ENCODE measurements at places on chromosomes 3 and 15.

- no peak overlapping the region for H3K27ac ChIP-seq
- no peak for DNase-seq
- no peaks in the 10 kb centered on the region for H3K36me3 ChIP-seq
- no peak overlapping the region for H3K4me3 ChIP-seq
- H3K27me3 ChIP-seq = peaks cover 32% of the 10 kb centered on the region
These were observed 153.4 kb upstream of the UMPS start for GRCh38 chr3:124576565-124577493.

GRCh38 chr15:71079208-71080044 is 35.8 kb upstream of the THSD4 start:
- H3K36me3 ChIP-seq = no peaks in the 10 kb centered on the region
- no peak for DNase-seq
- H3K4me3 ChIP-seq = no peak overlapping the region

DNA sequence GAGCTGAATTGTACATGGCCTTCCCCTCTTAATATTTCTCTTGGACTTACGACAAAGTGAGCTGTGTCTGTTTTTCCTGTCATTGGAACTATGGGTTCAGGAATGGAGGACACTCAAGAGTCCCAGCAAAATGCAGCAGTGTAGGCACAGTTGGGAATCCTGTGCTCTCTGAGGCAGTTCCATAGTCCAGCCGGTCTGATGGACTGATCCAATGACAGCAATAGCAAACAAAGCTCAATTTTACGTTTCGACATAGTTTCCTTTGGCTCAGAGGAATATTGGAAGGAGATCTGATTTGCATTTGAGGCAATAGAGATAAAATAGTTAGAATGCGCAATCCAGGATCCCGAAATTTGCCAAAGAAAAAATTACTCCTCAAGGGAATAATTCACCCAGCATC is 276.9 kb upstream of the CNTN3 start:
- H3K36me3 ChIP-seq = peaks cover 1% of the 10 kb centered on the region
- H3K27ac ChIP-seq = no peak overlapping the region
- H3K4me3 ChIP-seq = no peak overlapping the region
- no peaks in the 10 kb centered on the region for H3K27me3 ChIP-seq
- DNase-seq = no peak

- no peaks in the 10 kb centered on the region for H3K4me1 ChIP-seq
- no peak for DNase-seq
- no peak overlapping the region for H3K27ac ChIP-seq
- no peak overlapping the region for H3K4me3 ChIP-seq
- H3K36me3 ChIP-seq = no peaks in the 10 kb centered on the region
These were observed 213.4 kb downstream of the ZBBX start for GRCh38 chr3:167166594-167167253.

- H3K4me3 ChIP-seq = no peak overlapping the region
- H3K27ac ChIP-seq = no peak overlapping the region
- no peaks in the 10 kb centered on the region for H3K27me3 ChIP-seq
- H3K36me3 ChIP-seq = no peaks in the 10 kb centered on the region
- no peaks in the 10 kb centered on the region for H3K4me1 ChIP-seq
These were observed 452.8 kb downstream of the FHIT start for GRCh38 chr3:60798456-60798855.

GRCh38 chr15:71784719-71785118 is 25.6 kb upstream of the NR2E3 start:
- peaks cover 17% of the 10 kb centered on the region for H3K4me1 ChIP-seq
- peak; percentile 18 for DNase-seq
- no peaks in the 10 kb centered on the region for H3K36me3 ChIP-seq
- no peak overlapping the region for H3K4me3 ChIP-seq
- peaks cover 40% of the 10 kb centered on the region for H3K27me3 ChIP-seq

GRCh38 chr3:97954228-97954827 is 17.9 kb downstream of the RIOX2 start:
- no peak overlapping the region for H3K27ac ChIP-seq
- DNase-seq = no peak
- H3K27me3 ChIP-seq = no peaks in the 10 kb centered on the region
- no peaks in the 10 kb centered on the region for H3K4me1 ChIP-seq
- H3K4me3 ChIP-seq = no peak overlapping the region
- peaks cover 16% of the 10 kb centered on the region for H3K36me3 ChIP-seq

DNA sequence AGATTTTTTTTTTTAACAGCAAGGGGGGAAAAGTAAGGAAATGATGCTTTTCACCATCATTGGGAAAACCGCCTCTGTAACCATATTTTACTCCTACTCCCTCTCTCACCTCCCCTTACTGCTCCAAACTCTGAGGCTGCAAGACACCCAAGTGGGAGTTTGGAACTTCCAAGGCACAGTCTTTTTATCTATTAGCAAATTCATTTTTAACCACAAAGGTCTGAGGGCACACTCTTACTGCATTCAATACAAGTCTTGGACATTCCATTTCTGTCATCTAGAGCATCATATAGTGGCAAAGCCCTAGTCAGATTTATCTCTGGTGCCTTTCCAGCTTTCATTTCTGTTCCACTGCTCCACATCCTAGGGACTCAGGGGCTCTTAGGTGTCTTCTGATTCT is 13.2 kb downstream of the FAM162A start:
- H3K36me3 ChIP-seq = no peaks in the 10 kb centered on the region
- DNase-seq = no peak
- peaks cover 23% of the 10 kb centered on the region for H3K4me1 ChIP-seq
- no peak overlapping the region for H3K27ac ChIP-seq

- no peak for DNase-seq
- no peaks in the 10 kb centered on the region for H3K4me1 ChIP-seq
- no peaks in the 10 kb centered on the region for H3K36me3 ChIP-seq
- no peak overlapping the region for H3K27ac ChIP-seq
- H3K27me3 ChIP-seq = peaks cover 23% of the 10 kb centered on the region
These were observed 23.9 kb upstream of the GRIP2 start for GRCh38 chr3:14563946-14564539.

- H3K4me1 ChIP-seq = peaks cover 6% of the 10 kb centered on the region
- no peak for DNase-seq
- H3K4me3 ChIP-seq = no peak overlapping the region
- no peaks in the 10 kb centered on the region for H3K27me3 ChIP-seq
- H3K27ac ChIP-seq = no peak overlapping the region
These were observed 2.2 kb downstream of the DYNLT2B start for GRCh38 chr3:196315821-196316220.

DNA sequence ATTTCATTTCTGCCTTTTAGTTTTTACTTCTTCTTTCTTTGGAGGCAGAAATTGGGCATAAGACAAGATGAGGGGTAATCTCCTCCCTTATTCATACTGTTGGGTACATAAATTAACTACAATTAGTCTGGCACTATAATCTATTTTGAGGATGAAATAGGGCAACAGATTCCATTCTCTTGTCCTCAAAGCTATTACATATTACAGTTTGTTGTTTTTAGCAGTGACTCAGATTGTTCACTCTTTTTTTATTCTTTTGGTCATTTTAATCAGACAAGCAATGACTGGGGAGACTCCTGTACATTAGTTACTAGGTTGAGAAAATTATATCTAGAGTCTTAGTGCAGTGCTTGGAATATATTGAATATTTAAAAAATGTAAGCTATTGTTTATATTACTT is 556.0 kb downstream of the OTOL1 start:
- no peaks in the 10 kb centered on the region for H3K4me1 ChIP-seq
- H3K36me3 ChIP-seq = no peaks in the 10 kb centered on the region
- no peak for DNase-seq
- no peak overlapping the region for H3K27ac ChIP-seq

DNA sequence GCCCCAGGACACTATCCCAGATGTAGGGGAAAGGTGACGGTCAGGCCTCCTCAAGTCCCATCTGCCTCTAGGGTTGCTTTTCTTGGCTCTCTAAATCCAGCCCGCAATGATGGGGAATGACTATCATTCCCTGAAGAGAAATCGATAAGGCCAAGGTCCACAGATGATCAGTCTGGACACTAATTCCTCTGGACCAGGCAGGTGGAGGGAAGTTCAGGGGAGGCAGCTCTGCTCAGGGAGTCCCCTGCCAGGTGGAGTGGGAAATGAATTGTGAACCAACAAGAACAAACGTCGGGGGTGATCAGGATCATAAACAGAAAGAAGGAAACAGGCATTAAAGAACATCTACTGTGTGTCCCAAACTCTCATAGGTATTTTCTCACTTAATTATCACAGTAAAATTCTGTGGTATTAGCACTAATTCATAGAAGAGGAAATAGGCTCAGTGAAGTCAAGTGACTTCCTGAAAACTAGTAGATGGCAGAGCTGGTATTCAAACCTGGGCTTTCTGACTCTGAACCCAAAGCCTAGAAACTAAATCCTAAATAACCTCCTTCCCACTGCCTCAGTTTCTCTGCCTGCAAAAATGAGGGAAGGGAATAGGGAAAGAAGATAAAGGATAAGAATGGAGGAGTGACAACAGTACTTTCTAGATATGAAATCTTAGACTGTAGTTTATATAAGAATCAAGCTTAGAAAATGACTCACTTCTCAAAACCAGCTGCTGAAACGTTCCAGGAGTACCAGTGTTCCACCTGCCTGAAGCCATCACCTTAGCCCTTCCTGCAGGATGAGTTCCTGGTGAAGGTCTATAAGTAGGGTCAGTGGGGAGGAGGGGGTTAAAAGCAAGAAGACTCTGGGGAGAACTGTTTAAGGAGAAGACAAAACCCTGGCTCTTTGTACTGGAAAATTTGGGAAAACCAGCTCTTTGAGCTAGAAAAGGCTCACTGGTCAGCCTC is 7.5 kb downstream of the BMF start:
- H3K27ac ChIP-seq = peak overlapping the region; percentile 74
- H3K4me3 ChIP-seq = peak overlapping the region; percentile 38
- no peak for DNase-seq
- peaks cover 85% of the 10 kb centered on the region for H3K4me1 ChIP-seq
- peaks cover 3% of the 10 kb centered on the region for H3K36me3 ChIP-seq

- DNase-seq = no peak
- H3K36me3 ChIP-seq = no peaks in the 10 kb centered on the region
- no peak overlapping the region for H3K4me3 ChIP-seq
- no peaks in the 10 kb centered on the region for H3K4me1 ChIP-seq
- no peaks in the 10 kb centered on the region for H3K27me3 ChIP-seq
- H3K27ac ChIP-seq = no peak overlapping the region
These were observed 44.3 kb upstream of the CNTN6 start for GRCh38 chr3:1048558-1048957.

GRCh38 chr3:146218880-146219866 is 31.7 kb downstream of the PLSCR4 start:
- no peaks in the 10 kb centered on the region for H3K27me3 ChIP-seq
- no peak overlapping the region for H3K4me3 ChIP-seq
- no peaks in the 10 kb centered on the region for H3K36me3 ChIP-seq
- peak; percentile 11 for DNase-seq

DNA sequence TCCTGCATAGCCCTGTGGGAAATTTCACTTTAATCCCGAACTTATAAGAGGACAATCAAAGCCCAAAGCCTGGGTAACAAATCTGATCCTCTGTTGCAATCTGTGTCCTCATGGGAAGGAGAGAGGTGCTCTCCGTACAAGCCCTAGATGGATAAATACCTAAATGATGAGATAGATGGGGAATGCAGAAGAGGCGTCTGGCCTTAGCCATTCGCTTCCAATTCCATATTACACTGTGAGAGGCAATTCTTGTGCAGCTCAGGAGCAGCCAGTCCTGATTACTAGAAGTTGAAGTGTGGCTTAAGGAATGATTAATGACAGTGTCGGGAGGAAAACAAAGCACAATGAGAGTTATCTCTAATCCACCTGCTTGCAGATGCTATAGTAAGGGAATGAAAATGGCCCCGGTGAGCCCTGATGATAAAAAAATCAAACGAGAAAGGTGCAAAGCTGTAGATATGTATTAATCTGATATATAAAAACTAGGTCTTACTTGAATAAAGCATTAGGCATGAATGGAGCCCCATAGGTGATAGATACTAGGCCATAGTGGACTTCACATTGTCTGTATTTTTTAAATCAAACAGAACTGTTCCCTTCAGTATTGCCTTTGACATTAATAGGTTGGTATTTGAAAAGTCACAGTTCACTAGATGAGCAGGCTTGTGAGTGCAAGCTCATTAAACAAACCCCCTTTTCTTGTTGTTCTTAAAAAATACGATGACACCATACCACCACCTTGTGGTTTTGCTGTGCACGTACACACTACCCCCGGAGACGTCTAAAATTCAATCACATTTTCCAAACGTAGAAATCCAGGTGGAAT is 54.2 kb upstream of the TMCO5A start:
- no peaks in the 10 kb centered on the region for H3K36me3 ChIP-seq
- H3K4me3 ChIP-seq = no peak overlapping the region
- no peaks in the 10 kb centered on the region for H3K4me1 ChIP-seq
- no peak overlapping the region for H3K27ac ChIP-seq
- peaks cover 32% of the 10 kb centered on the region for H3K27me3 ChIP-seq

GRCh38 chr3:27454461-27454860 is 29.7 kb downstream of the SLC4A7 start:
- DNase-seq = no peak
- H3K4me3 ChIP-seq = peak overlapping the region; percentile 83
- H3K27me3 ChIP-seq = no peaks in the 10 kb centered on the region

DNA sequence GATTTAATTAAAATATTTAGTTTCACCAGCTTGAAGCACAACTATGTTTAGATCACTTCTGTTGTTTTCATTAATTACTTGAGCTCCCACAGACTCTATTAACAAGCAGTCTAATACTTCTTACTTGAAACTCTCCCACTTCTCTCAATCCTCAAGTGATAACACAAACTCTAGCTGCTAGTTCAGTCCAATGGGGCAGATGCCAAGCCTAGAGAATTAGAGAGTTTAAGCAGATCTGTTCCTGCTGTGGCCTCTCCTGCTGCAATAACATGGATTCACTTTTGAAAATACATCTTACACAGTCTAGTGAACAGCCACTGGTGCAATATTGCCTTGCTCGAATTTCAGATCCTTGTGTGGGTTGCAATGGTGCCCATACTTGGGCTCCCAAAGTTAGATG is 566.4 kb upstream of the SGO1 start:
- no peak overlapping the region for H3K27ac ChIP-seq
- no peaks in the 10 kb centered on the region for H3K27me3 ChIP-seq
- DNase-seq = no peak
- H3K4me1 ChIP-seq = no peaks in the 10 kb centered on the region

GRCh38 chr3:184789314-184789998 is 22.5 kb upstream of the VPS8 start:
- no peaks in the 10 kb centered on the region for H3K36me3 ChIP-seq
- H3K27ac ChIP-seq = no peak overlapping the region
- H3K4me1 ChIP-seq = peaks cover 22% of the 10 kb centered on the region
- peaks cover 13% of the 10 kb centered on the region for H3K27me3 ChIP-seq
- H3K4me3 ChIP-seq = no peak overlapping the region

DNA sequence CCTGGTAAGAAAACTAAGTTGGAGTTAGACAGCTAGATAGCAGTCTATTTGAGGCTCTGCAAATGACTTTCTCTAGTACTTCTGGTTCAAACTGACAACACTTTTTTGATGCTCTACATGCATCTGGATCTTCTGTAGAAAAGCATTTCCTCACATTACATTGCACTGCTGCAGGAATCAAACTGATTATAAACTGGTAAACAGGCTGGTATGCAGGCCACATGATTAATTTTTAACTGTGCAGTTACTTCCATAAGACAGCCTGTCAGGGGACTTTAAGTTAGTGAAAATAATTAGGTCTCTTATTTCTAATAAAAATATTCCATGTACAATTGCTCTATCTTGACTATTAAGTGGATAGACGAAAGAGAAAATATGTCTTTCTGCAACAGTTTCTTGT is 550.0 kb upstream of the ALCAM start:
- H3K27me3 ChIP-seq = no peaks in the 10 kb centered on the region
- H3K4me3 ChIP-seq = no peak overlapping the region
- no peak for DNase-seq
- H3K27ac ChIP-seq = no peak overlapping the region
- H3K4me1 ChIP-seq = no peaks in the 10 kb centered on the region
